Stimulated activated CD8-positive, alpha-beta memory T cell treated with anti-CD3 and anti-CD28 coated beads, Interleukin-2, amount 100 ng/mL, for 1 hour (primary cell): ENCODE measurements at places on chromosomes 16 and 17.

GRCh38 chr16:49465661-49466528, 92.3 kb downstream of the C16orf78 start:
- DNase-seq, result no peak

GRCh38 chr17:38601539-38602351, 4.0 kb downstream of the SRCIN1 start:
- no peak for DNase-seq

- DNase-seq, result no peak
Observed at GRCh38 chr17:8069587-8069860, 18.0 kb downstream of the ALOX12B start.

DNA sequence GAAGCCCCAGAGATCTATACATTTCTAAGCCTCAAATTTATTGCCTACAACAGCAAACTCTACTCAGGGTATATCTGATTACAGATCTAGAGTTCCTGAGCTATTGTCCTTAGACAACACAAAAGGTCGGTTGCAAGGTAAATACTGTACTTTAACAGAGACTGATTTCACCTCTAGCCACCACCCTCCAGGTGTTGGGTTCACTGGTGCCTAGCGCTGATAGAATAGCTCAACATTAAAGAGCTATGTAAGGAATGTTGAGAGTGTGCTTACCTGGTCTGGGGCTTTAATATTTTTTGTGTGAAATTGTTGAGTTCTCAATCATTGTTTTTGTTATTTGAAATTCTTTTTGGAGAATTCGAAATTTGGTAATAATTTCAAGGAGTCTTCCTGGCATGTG, 277.0 kb upstream of the PSMD7 start:
- DNase-seq, result no peak

DNA sequence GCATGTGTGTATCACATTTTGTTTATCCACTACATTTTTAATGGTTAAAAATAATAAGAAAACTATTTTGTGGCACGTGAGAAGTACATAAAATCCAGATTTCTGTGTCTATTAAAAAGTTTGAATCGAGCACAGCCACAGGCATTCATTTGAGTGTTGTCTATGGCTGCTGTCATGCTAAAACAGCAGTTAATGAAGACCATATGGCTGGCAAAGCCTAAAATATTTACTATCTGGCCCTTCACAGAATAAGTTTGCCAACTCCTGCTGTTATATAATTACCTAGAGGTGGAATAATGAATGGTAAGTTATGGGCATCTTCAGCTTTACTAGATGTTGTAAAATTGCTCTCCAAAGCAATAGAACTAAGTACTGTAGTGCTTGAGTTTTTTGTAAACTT, 30.5 kb downstream of the TMEM98 start:
- no peak for DNase-seq

- no peak for DNase-seq
Observed at GRCh38 chr16:28503470-28504259, 3.0 kb downstream of the IL27 start.

DNA sequence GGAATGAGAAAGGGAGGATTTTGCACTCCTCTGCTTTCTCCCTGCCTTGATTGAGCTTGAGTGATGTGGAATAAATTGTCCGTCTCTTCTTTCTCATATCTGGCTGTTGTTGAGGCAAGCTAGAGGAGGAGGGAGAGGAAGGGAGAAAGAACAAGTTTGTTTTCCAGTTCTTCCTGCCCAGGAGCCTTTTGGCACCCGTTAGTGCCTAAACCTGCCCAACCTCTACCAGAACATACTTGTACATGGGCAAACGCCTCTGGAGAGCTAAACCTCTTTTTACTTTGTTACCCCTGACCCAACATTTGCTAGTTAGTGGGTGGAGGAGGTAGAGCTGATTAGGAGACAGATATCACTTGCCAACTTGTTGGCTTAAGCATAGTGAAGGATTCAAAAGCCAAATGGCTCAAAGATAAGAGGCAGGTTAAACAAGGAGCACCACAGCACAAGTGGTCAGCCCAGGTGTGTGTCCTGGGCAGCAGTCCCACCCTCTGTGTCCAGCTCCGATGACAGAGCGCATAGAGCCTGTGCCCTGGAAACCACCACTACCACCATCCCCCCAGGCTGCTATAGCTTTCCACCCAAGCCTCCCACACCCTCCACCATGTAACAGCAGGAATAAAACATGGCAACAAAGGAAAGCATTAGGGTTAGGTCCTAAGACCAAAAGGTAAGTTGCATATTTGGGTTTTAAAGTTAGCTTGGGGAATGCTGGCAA, 6.5 kb downstream of the ODF4 start:
- no peak for DNase-seq

DNA sequence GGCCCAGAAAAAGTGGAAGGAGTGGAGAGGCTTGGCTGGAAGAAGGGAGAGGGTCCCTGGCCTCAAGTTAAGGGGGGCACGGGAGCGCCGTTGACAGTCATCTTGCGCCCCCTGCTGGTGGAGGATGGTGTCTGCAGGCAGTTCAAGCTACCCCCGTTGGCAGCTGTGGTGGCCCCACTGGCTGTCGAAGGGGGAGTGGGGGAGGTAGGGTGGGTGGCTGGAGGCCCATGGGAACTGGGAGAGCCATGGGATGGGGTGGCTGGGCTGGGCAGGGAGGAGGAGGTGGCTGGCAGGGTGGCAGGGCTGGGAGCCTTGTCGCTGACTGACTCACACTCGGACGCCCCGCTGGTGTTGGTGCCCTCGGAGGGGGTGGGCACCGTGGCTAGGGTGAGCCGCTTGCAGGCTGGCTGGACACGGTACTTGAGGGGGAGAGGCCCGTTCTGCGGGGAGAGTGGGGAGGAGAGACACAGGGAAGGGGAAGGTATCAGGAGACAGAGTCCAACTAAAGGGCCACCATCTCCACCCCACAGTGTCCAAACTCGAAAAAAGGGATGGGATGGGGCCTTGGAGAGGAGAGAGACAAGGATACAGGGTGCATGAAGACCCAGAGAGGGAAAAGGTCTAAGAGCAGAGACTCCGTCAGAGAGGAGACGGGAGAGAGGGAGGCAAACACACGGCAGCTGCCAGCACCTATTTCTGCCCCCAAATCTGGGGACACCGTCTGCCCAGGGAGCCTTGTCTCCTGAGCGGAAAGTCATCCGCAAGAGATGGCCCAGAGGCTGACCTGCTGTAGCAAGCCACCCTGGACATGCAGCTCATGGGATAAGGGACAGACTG, 5.2 kb downstream of the CISD3 start:
- peak; percentile 66 for DNase-seq

- DNase-seq, result no peak
Observed at GRCh38 chr16:46857368-46857945, 26.5 kb upstream of the C16orf87 start.

DNA sequence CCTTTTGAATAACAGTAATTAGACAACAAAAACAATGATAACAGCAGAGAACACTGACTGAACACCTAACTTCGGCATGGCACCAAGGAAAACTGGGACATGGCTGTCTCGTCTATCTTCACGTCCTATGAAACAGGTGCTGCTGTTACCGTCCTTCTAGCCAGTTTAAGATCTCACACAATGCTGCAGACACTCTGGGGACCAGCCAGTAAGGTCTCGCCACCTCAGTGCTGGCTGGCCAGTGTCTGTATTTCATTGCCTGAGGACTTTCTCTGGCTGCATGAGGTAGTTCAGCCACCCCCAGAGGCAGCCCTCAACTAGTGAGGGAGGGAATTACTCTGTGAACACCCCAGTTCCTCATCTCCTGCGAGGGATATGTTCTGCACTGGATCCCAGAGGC, 57.6 kb downstream of the AMFR start:
- DNase-seq, result no peak

GRCh38 chr16:54341892-54342776, 55.5 kb upstream of the IRX3 start:
- DNase-seq, result no peak

DNA sequence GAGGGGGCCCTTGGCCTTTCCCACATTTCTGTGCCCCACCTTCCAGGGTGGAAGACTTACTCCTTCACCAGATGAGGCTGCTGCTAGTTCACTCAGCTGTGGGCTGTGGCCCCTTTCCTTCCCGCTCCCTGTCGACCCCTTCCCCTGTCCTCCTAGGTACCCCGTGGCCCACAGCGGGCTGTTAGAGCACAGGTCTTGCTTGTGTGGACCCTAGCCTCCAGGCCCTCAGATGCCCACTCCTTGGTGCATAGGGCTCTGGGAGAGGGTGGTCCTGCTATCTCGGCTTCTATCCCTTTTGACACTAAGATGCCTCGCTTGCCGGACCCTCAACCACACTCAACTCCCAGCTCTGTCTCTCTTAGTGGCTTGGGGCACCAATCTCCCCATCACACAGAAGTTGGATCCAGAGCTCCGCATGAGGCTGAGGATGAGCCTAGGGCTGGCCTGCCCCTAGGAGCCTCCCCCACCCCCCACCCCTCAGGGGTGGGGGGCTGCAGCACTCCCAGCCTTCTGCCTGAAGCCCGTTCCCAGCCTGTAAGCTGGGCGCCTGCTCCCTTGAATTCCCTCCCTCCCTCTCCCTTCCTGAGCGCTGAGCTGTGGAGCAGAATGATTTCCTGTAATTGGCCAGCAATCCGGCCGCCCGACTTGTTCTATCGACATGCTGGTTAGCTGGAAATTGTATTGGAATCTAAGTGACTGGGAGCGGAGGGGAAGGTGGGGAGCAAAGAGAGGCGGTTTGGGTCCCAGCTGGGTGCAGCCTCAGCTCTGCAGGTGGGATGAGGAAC, 30.9 kb downstream of the DCAKD start:
- DNase-seq, result no peak

DNA sequence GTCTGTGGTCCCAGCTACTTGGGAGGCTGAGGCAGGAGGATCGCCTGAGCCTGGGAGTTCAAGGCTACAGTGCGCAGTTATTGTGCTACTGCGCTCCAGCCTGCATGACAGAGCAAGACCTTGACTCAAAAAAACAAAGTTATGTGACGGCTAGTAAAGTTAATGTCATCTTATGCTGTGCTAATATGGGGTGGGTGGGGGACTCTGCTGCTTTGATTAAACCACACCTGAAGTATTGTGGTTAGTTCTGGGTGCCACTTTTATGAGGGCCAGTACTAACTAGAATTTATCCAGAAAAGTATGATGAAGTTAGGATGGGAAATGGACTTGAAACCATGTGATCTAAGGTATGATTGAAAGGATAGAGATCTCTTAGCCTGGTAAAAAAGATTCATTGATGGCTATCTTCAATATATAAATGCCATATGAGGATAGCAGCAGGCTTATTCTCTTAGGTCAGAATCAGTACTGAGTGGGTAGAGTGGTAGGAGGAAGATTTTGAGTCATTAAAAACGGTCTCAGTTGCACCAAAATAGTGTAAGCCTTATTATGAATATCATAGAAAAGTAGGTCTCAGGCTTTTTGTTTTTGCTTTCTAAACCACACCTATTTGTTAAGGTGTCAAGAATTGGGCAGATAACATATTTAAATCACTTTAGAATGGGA, 5.6 kb downstream of the WSB1 start:
- no peak for DNase-seq

DNA sequence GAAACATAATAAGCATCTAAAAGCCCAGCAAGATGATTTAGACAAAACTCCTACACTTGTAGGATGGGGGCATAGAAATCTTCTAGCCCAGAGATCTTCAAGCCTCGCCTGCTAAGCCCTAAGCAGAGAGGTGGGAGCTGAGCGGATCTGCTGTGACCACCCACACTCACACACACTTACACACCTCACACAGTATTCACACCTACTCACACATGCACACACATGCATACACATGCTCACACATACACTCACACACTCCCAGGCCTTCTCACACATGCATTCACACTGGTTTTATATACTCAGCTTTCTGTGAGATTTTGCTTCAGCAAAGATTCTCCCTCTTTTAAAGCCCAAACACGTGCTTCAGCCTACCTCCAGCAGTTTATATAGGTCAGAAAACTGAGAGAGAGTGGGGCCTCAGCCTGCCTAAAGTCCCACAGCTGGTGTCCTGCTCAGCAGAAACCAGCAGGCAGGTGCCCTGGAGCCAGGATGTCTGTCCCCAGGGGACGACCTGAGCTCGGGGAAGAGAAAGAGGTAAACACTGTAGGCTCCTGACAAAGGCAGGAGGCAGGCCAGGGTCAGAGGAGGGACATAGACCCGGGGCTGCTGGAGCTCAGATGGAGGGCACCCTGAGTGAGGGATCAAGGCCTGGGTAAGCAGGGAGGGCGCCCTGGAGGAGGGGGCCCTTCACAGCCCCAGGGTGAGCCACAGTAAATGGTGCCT, 12.0 kb upstream of the KRT19 start:
- DNase-seq, result no peak

DNA sequence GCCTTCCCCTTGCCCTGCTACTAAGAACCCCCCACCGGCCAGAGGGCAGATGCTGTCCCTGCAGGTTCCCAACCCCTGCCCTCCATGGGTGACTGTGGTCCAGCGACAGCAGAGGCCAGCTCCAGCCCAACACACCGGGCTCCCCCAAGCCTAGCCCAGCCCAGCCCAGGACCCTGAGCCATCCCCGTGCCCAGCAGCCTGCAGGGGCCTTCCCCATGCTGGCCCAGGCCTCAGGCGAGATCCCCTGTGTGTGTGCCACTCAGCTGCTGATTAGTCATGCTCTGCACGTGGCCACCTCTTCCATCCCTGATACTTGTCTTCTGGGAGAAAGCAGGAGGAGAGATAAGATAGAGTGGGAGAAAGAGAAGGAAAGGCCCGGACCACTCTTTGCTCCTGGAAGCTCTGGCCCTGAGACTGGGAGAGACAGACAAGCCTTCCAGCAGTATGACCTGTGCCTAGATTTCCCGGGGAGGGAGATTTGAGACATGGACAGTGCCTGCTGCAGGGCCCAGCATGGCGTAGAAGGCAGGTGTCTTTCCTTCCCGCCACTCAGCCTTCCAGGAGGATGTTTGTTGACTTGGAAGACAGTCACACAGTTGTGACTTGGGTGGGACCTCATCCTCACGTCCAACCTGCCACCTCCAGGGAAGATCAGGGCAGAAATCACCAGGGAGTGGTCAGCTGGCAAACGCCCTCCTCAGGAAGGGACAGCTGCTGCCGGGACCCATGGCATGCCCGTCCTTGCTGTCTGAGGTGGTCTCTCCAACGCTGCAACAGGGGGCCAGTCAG, 41.3 kb upstream of the RASD1 start:
- no peak for DNase-seq

DNA sequence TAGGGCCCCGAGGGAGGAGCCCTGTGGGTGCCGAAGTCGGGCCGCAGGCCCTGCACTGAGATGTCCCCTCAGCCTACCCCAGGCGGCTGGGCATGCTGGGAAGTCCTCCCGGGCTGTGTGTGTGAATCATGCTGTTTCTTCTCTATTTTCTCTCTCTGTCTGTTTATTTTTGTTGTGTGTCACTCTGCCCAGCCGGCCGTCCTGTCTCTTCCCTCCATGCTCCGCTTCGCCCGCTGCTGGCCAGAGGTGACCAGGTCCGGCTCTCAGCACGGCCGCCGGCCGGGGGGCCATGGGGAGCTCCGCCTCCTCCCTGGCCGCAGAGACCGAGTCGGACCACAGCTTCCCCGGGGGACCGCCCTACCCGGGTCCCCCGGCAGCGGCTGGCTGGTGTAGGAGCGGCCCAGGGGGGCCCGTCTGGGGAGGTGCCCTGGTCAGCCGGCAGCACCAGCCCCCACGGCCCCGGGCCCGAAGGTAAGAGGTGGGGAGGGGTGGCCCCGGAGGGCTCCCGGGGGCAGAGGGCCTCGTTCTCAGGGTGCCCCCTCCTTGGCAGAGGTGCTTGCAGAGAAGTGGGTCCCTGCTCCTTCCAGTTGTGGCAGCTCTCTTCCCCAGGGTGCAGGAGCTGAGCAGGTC, 12.5 kb downstream of the CAPN15 start:
- no peak for DNase-seq
